ENCODE measurements at places on chromosomes 5 and 9.

GRCh38 chr5:181260720-181261319 lies at the start of gene TRIM52:
TRIM52 (minus strand) TSS chr5:181261143; CDS start chr5:181260813, 330 bp downstream.
- peak; percentile 80 for DNase-seq

GRCh38 chr5:83363111-83363885 lies 108.2 kb upstream of the VCAN start:
- no peak for DNase-seq

DNA sequence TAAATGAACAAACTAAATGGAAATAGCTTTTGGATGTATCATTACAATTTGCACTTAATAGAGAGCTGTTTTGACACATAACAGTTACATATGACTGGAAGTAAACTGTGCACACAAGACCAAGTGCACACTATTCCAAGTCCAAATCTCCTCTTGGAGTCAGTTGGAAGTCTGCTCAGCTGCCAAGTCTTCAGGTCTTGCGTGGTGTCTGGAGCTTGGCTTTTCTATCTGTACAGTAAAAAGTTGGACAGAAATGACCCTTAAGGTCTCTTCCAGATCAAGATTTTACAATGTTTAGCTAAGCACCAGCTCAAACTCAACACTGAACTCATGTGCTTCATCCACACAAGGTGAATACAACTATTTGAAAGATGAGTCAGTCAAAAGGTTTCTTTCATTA lies 456.9 kb downstream of the RASEF start:
- no peak for DNase-seq

DNA sequence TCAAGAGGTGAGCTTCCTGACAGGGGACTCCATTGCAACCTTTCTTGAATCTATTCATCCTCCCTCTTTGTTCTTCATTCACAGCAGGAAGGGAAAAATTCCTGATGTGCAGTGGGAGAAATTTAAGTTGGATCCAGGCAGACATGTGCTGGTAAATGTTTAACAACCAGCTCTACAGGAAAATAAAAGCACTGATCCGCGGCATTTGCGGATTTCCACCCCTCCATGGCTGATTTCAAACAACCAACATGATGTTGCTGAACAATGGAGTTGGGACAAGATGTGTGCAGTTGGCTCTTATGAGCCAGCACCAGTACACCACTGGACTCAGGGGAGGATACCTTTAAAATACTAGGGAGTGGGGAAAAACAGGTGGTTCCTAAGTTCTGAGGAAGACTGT lies 47.0 kb downstream of the SPRY4 start:
- no peak for DNase-seq

GRCh38 chr9:75063556-75064305 lies 24.2 kb downstream of the NMRK1 start:
- DNase-seq: no peak

All from stimulated activated CD4-positive, alpha-beta T cell treated with anti-CD3 and anti-CD28 coated beads, Interleukin-1b, Interleukin-23, amount 100 ng/mL, for 1 hour (primary cell).